ENCODE measurements at places on chromosomes 1 and 21.

GRCh38 chr1:193456811-193457280 lies 270.4 kb upstream of the B3GALT2 start:
- DNase-seq = no peak

- DNase-seq = no peak
Measured at GRCh38 chr1:169707912-169708604, 3.4 kb downstream of the SELL start.

- no peak for DNase-seq
Measured at GRCh38 chr1:168709405-168710363, 19.3 kb downstream of the DPT start.

- DNase-seq = no peak
Measured at GRCh38 chr1:231411036-231411531, 11.0 kb downstream of the EGLN1 start.

DNA sequence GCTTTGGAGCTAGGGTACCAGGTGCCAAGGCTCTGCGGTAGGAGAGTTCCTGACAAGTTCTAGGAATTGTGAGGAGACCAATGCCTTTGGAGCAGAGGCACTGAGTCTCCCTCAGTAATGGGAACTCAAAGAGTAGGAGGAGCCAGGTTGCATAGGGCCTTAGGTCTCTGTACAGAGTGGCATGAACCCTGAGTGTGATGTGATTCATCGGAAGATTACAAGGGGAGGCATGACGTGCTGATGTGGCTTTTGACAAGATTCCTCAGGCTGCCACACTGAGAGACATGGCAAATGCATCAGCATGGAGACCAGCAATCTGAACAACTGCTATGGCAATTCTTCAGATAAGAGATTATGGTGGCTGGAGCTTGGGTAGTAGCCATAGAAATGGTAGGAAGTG lies 94.6 kb upstream of the SLC44A3 start:
- no peak for DNase-seq

DNA sequence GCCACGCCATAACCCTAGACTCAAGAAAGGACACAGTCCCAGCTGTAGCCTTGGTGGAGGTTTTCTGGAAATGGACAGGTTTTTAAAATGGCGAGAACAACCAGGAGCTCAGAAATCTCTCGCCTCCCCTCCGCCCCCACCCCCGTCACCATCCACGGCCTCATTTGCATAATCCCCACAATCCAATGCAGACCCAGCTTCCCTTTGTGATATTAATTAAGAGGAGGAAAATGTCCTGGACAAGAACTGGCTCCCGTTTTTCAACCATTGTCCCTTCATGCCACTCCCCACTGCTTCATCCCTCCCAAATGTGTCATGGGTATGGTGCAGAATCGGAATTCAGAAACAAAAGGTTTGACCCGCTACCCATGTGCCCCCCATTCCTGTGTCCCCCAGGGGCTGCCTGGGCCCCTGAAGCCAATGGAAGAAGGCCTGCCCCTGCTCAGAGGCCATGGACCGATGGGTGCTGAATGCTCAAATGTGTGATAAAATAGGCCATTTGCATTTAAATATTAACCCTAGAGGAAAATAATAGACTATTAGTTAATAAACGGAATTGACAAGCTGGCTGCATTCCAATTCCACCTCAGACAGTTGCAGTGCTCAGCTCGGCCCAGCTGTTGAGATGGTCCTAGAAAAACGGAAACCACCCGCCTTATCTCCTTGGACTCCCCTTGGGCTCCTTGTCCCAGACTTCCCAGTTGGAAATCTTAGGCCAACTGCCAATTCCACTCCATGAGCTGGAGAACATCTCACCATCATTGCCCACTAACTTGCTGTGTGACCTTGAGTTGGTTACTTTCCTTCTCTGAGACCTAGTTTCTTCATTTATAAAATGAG lies 10.7 kb upstream of the EPHB2 start:
- no peak for DNase-seq

DNA sequence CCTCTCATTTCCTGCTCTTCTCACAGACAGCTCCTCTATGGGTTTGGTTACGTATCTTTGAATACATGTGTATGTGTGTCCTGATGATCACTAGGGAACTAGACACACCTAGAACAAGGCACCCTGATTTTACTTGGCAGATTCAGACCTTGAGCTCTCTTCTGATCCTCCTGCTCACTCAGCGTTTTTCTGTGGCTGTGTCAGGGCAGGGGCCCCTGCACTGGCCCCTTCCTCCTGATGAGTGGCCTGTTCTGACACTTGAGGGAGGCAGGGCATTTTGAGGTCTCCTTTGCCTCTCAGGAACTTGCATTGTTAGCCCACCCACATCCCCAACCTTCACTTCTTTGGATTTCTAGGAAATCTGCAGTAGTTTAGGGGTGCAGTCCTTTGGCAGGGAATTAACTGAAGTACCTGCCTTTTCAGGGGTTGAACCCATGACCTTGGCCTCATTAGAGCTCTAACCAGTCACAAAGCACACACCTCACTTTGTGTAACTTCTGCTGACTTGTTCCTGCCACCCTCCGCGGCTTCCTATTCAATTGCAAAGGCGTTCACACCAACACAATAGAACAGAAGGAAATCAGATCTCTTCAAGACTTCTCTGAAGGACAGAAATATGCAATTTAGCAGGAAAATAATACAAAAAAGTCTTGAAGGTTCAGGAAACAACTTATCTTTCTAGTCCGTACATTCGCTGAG lies 8.8 kb downstream of the SMYD2 start:
- DNase-seq = no peak

- no peak for DNase-seq
Measured at GRCh38 chr1:41700581-41700980, 216.1 kb upstream of the EDN2 start.

DNA sequence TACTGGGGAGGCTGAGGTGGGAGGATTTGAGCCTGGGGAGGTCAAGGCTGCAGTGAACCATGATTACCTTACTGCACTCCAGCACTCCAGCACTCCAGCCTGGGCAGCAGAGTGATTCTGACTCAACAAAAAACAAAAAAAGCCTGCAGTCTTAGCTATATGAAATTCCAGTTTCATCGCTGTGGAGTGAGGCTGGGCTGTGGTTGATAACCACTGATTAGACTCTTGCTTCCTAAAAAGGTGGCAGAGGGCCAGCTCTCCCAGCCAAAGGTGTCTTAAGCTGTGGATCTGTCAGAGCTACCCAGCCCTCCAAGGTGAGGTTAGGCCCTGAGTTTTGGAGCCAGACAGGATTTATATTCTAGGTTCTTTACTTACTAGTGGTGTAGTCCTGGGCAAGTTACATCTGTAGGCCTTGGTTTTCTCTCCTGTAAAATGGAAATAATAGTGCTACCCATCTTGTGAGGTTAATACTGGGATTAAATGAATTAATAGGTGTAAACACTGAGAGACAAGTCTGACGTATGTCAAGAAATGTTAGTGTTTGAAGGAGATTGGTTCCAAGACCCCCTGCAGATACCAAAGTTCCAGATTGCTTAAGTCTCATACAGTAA lies 35.9 kb downstream of the TMCC2 start:
- DNase-seq = no peak

Data from stimulated activated CD8-positive, alpha-beta memory T cell treated with anti-CD3 and anti-CD28 coated beads, Interleukin-7, amount 100 ng/mL, for 1 hour (primary cell).